ENCODE measurements at places on chromosomes 5 and 9.

GRCh38 chr9:96655198-96655851, at the start of gene PRXL2C:
PRXL2C (minus strand) TSS chr9:96655317; CDS start chr9:96655281, 36 bp downstream.
- H3K27me3 ChIP-seq: no peaks in the 10 kb centered on the region
- H3K27ac ChIP-seq: peak within 1 kb of the TSS; percentile 88
- H3K4me3 ChIP-seq: peak within 1 kb of the TSS; percentile 68
- DNase-seq: peak; percentile 75

DNA sequence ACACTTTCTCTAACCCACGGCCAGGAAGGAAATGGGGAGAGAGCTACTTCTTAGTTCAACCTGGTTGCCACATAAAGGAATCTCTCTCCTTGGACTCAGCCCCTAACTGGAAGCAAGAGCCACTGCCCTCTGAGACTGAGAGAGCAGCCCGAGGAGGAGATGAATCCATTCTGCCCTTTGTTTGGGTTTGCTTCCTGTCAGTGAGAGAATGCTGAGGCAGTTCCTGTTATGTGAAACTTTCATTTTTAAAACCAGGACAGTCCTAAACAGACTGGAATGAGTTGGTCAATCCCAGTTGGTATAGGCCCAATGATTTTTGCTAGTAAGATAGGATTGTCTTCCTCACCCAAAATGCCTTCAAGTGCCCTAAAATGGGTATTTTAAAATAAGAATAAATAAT, 205.1 kb downstream of the NTRK2 start:
- no peak for DNase-seq
- no peaks in the 10 kb centered on the region for H3K4me1 ChIP-seq
- no peaks in the 10 kb centered on the region for H3K36me3 ChIP-seq
- H3K4me3 ChIP-seq: no peak overlapping the region

DNA sequence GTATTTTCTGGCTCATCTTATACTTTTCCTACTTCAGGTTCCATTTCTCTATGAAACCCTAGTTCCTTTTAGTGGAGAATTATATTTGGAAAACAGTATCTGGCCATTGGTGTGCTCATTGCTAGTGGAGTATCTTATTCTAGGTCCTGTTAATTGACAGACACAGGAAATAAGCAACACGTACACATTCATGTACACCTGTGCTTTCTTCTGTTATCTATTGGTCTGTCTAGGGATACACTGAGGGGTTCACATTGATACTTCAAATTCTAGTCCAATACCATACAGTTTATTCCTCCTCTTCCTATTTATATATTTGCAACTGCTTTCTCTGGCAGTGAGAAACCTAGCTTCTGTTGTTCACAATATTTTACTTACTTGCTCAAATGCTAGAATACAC, 110.2 kb downstream of the FER start:
- no peaks in the 10 kb centered on the region for H3K27me3 ChIP-seq
- peaks cover 12% of the 10 kb centered on the region for H3K4me1 ChIP-seq
- H3K4me3 ChIP-seq: no peak overlapping the region
- H3K27ac ChIP-seq: no peak overlapping the region
- peaks cover 4% of the 10 kb centered on the region for H3K36me3 ChIP-seq

DNA sequence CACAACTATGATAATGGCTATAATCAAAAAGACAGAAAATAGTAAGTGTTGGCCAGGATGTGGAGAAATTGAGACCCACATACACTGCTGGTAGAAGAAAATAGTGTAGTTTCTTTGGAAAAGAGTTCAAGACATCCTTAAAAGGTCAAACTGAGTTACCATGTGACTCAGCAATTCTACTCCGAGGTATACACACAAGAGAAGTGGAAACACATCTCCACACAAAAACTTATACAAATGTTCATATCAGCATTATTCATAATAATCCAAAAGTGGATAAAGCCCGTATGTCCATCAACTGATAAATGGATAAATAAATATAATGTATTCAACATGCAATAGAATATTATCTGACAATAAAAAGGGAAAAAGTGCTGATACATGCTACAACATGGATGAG, 532.2 kb downstream of the NR2F1-AS1 start:
- no peak overlapping the region for H3K27ac ChIP-seq
- H3K4me1 ChIP-seq: no peaks in the 10 kb centered on the region
- no peaks in the 10 kb centered on the region for H3K27me3 ChIP-seq
- DNase-seq: no peak

- H3K4me3 ChIP-seq: no peak overlapping the region
- no peaks in the 10 kb centered on the region for H3K36me3 ChIP-seq
- H3K4me1 ChIP-seq: no peaks in the 10 kb centered on the region
These were observed 229.7 kb downstream of the MRPS30 start for GRCh38 chr5:45038366-45038987.

DNA sequence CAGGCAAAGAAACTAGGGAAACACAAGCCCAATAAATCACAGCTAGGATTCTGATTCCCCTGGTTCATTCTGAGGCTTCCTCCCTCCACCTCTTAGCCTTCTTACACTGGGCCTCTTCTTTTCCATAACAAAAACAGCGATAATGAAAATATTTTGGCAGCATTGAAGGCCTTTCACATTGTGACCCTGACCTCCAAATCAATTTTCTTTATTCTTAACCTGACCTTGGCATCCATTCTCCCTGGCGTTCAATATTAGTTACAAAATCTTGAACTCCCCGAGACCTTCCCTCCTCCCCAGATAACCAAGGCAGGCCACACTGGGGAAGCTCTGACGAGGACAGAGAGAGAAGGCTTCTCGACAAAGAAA, 399.9 kb downstream of the ZSWIM6 start:
- H3K4me3 ChIP-seq: no peak overlapping the region
- H3K36me3 ChIP-seq: no peaks in the 10 kb centered on the region
- no peaks in the 10 kb centered on the region for H3K4me1 ChIP-seq
- H3K27ac ChIP-seq: no peak overlapping the region

DNA sequence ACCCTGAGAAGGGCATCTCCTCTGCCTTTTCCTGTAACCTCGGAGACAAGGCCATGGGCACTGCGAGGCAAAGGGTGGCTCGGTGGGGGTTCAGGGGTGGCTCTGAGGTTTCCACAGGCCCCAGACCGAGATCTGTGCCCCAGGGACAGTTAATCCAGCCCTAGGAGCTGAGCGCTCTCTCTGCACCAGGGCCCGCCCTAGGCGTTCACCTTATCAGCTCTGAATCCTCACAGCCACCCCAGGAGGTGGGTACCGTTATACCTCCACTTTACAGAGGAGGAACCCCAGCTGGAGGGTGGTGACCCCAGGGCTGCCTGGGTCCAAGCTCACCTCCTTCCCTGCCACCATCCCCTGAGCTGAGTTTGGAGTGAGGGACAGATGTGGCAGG, 2.3 kb upstream of the ENG start:
- H3K36me3 ChIP-seq: no peaks in the 10 kb centered on the region
- no peak for DNase-seq
- no peak overlapping the region for H3K4me3 ChIP-seq
- no peaks in the 10 kb centered on the region for H3K27me3 ChIP-seq

DNA sequence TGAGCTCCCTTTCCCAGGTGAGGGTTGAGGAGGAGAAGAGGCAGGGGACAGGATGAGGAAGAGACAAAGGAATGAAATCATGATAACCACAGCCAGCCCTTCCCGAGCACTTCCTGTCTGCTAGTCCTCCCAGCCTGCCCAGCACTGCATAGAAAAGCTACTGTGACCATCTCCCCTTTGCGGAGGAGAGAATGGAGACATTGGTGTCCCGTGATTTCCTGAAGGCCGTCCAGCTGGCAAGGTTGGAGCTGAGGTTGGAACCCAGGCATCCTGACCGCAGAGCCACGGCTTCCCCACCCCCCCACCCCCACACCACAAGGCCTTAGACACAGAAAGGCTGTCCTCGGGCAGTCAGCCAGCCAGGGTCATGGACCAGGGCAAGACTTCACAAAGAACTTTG, 131.1 kb upstream of the ICE1 start:
- peaks cover 41% of the 10 kb centered on the region for H3K4me1 ChIP-seq
- no peak for DNase-seq
- H3K36me3 ChIP-seq: no peaks in the 10 kb centered on the region
- H3K4me3 ChIP-seq: no peak overlapping the region
- H3K27me3 ChIP-seq: no peaks in the 10 kb centered on the region
- peak overlapping the region; percentile 82 for H3K27ac ChIP-seq

Data from RWPE2 (cell line).